Prostate gland (tissue), 2 donors: ENCODE measurements at places on chromosomes 3 and 15. TPM values are rescaled to one million over a fixed set of nuclear protein-coding genes. Genes with fewer than 3 reads are reported as not detected.

GRCh38 chr3:43640681-43641080 lies 18.9 kb upstream of the ANO10 start:
- H3K4me3 ChIP-seq = no peak overlapping the region
- H3K27me3 ChIP-seq = no peaks in the 10 kb centered on the region
- no peaks in the 10 kb centered on the region for H3K36me3 ChIP-seq
- DNase-seq = no peak
- H3K27ac ChIP-seq = no peak overlapping the region

GRCh38 chr15:57401546-57401945 lies 25.2 kb downstream of the CGNL1 start:
- H3K27me3 ChIP-seq = no peaks in the 10 kb centered on the region
- no peaks in the 10 kb centered on the region for H3K4me1 ChIP-seq
- H3K27ac ChIP-seq = no peak overlapping the region
- no peak overlapping the region for H3K4me3 ChIP-seq

GRCh38 chr15:73940061-73940981 lies 14.1 kb downstream of the LOXL1 start:
- no peak for DNase-seq
- H3K27ac ChIP-seq = no peak overlapping the region
- no peaks in the 10 kb centered on the region for H3K27me3 ChIP-seq

MRPS22 gene
- total RNA-seq = 34.1 TPM

GRCh38 chr3:127730171-127730570 lies 57.4 kb downstream of the ABTB1 start:
- H3K27ac ChIP-seq = no peak overlapping the region
- no peak overlapping the region for H3K4me3 ChIP-seq
- DNase-seq = no peak
- peaks cover 3% of the 10 kb centered on the region for H3K4me1 ChIP-seq

DNA sequence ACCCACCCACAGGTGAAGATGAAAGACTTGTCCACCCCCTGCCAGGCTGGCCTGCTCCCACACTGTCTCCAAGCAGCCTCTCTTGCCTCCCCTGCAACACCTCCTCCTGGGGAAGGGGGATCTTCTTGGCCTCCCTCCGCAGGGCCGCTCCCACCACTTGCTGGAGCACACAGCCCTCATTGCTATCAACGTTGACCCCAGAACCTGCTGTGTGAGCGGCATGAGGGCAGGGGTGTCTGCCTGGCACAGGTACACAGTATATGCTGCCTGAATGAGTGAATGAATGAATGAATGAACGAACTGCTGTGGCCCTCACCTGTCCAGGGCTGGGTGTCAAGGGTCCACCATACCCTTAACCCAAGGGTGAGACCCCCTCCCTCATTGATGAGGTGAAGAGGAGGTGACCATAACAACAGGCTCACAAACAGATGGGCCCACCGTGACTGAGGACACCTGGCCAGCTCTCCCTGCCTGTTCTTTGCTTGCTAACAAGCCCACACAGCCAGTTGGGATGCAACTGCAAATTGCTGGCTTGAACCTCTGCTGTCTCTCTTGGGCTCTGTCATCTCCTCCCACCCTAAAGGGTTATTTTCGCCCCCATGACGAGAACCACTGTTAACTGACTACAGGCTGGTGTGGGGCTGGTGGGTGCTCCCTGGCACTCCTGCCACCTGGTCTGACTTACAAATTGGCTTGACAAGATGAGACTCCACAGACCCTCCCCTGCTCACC lies 22.5 kb downstream of the SLC41A3 start:
- H3K4me3 ChIP-seq = no peak overlapping the region
- H3K36me3 ChIP-seq = no peaks in the 10 kb centered on the region
- H3K4me1 ChIP-seq = no peaks in the 10 kb centered on the region
- no peak for DNase-seq
- no peak overlapping the region for H3K27ac ChIP-seq
- no peaks in the 10 kb centered on the region for H3K27me3 ChIP-seq

DNA sequence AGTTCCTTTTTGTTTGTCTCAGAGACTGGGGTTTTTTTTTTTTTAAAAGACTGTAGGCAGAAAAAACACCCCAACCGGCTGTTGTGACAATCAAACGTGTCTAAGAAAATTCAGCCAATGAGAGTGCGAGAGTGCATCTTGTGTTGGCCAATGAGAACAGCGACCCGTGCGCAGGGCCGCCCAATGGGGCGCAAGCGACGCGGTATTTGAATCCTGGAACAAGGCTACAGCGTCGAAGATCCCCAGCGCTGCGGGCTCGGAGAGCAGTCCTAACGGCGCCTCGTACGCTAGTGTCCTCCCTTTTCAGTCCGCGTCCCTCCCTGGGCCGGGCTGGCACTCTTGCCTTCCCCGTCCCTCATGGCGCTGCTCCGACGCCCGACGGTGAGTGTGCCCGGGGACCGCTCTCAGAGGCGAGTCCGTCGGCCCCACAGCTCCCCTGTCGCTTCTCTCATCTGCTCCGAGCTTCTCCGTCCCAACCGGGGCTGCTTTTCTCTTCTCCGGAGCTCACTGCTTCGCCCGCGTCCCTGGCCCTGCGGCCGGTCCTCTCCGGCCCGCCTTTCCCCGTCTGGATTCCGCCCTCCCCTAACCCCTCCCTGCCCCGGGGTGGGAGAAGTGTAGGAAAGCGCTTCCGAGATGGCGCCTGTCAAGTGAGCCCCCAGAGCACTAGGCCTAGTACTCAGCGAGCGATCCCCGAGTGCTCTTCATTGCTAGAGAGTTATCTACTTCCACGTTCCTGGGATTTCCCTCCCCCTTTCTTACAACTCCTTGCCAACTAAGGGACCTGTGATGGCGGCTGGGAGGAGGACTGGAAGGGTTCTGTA lies at the start of gene CCNB2:
CCNB2 (plus strand) TSS at position 235 of the 821 bp plus-strand sequence; CDS start at position 358, 123 bp downstream.
- peak within 1 kb of the TSS; percentile 50 for H3K4me3 ChIP-seq
- H3K27ac ChIP-seq = peak within 1 kb of the TSS; percentile 69
- no peaks in the 10 kb centered on the region for H3K27me3 ChIP-seq
- H3K4me1 ChIP-seq = no peaks in the 10 kb centered on the region
- no peaks in the 10 kb centered on the region for H3K36me3 ChIP-seq
- DNase-seq = peak; percentile 89

DNA sequence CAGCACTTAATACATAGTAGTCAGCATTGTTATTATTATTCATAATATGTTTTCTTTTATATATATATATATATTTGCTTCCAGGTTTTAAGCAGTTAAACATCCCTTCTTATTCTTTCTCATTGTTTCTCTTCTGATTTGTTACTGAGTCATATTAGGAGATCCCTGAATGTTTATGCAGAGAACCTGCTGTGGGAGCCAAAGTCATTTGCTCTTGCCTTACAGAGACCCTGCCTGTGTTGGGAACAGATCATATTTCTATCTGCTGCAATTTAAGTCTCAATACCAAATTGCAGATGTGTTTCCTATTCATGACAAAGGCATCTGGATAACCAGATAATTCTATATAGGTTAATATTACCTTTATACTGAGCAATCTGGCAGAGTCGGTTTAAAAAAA lies 323.0 kb upstream of the UMPS start:
- no peak overlapping the region for H3K27ac ChIP-seq
- no peaks in the 10 kb centered on the region for H3K36me3 ChIP-seq
- H3K4me1 ChIP-seq = no peaks in the 10 kb centered on the region
- no peak for DNase-seq
- H3K27me3 ChIP-seq = no peaks in the 10 kb centered on the region

DNA sequence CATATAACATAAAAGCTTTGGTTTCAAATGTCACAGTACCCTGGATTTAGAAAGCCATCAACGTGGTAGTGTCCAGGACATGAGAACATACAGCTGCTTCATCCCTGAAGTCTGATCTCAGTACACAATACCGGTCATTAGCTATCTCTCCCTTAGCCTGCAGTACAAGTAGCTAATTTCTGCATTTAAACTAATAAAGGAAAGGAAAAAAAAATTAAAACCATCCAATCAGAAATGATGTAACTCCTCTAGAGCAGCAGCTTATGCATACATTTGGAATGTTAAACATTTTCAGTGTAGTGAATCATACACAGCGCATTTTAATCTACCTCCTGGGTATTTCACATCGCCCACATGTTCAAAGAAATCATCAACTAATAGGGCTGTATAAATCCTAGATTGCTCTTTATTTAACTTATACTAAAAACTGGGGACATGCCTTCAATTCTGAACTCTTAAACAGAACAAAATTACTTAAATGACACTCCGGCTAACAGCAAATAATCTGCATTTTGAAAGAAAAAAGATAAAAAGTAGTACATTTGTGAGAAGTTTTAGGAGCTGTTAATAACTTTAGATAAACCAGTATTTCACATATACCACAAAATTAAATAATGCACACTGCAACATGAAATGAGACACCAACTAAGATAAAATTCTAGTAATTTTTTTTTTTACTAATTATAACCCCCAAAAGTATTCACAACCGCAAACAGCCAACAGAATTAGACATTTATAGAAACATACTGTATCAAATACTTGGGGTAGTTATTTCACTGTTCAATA lies 3.7 kb downstream of the IGF2BP2 start:
- H3K27me3 ChIP-seq = no peaks in the 10 kb centered on the region
- H3K36me3 ChIP-seq = no peaks in the 10 kb centered on the region
- H3K4me1 ChIP-seq = no peaks in the 10 kb centered on the region
- H3K4me3 ChIP-seq = no peak overlapping the region
- H3K27ac ChIP-seq = no peak overlapping the region

MYRIP gene
- 4.8 TPM for total RNA-seq

GRCh38 chr3:4772171-4772804 lies 206.9 kb upstream of the BHLHE40 start:
- no peaks in the 10 kb centered on the region for H3K36me3 ChIP-seq
- no peaks in the 10 kb centered on the region for H3K27me3 ChIP-seq
- no peak overlapping the region for H3K4me3 ChIP-seq
- peaks cover 15% of the 10 kb centered on the region for H3K4me1 ChIP-seq
- peak overlapping the region; percentile 84 for H3K27ac ChIP-seq

IFT80 gene
- total RNA-seq = 43.3 TPM
